Activated CD8-positive, alpha-beta memory T cell treated with anti-CD3 and anti-CD28 coated beads for 4 hours (primary cell): ENCODE measurements at places on chromosomes 6 and 20.

- no peak for DNase-seq
Measured at GRCh38 chr6:56280126-56280525, 32.7 kb upstream of the COL21A1 start.

DNA sequence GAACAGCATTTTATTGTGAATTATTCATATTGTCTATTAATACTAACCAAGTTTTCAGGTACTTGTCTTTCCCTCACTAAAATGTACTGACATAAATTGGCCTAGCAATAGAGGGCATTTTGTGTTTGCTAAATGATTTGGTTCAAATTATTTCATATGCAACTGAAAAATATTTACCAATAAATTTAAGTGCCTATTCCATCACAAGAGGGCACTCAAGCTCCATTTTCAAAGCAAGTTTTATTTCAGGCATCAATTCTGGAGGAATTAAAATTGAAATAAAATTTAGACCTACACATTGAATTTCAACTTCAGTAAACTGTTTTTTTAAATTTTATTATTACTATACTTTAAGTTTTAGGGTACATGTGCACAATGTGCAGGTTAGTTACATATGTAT, 114.3 kb upstream of the SYNCRIP start:
- DNase-seq, result no peak

DNA sequence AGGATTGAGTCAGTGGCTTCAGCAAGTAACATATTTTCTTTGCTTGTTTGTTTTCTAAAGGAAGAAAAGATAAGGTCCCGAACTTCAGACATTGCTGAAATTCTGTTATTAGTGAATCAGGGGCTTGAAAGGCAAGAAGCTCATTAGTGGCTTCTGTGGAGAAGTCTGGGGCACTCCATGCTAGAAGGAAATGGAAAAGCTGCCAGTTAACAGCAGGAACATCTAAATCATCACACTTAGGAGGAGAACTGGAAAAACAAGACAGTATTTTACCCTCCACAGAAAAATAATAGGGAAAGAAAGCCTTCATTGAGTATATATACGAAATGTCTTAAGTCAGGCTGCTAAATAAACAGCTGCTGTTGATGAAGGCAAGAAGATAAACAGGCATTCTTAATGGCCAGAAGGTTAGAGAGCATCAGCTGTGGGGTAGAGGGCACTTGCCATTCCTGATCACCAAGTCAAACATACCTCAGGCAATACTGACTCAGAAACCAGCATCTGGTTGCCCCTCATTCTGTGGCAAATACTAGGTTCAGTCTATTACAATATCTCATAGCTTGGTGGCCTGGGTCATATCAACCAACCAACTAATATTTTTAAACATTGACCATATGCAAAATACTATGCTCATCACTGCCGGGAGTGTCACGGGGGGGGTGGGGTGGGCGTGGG, 143.2 kb upstream of the TENT5A start:
- no peak for DNase-seq

DNA sequence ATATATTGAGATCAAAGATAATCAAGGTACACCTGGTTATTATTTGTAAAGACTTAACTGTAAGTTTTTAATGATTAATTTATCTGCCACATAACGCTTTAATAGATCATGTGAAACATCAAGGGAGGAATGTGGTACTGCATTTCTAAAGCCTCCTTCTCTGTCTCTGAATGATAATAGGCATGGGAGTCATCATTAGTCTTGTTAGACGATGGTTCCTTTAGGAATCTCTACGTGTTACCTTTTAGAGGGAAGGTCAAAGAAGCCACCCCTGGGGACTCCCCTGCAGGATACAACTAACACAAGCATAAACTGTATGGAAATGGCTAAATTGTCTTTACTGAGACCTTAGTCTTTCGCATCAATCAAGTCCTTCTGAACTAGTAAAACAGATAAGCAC, 173.6 kb upstream of the MCHR2 start:
- DNase-seq, result no peak

- DNase-seq, result no peak
Measured at GRCh38 chr6:68779366-68779765, 144.3 kb downstream of the ADGRB3 start.

DNA sequence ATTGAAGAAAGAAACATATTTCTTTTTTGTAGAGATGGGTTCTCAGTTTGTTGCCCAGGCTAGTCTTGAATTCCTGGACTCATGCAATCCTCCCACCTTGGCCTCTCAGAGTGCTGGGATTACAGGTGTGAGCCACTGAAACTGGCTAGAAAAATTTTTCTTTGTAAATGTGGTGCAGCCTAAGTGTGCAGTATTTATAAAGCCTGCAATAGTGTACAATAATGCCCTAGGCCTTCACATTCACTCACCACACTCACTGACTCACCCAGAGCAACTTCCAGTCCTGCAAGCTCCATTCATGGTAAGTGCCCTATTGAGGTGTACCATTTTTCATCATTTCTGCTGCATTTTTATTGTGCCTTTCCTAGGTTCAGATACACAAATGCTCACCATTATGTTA, 31.4 kb downstream of the NHSL1 start:
- DNase-seq, result no peak

DNA sequence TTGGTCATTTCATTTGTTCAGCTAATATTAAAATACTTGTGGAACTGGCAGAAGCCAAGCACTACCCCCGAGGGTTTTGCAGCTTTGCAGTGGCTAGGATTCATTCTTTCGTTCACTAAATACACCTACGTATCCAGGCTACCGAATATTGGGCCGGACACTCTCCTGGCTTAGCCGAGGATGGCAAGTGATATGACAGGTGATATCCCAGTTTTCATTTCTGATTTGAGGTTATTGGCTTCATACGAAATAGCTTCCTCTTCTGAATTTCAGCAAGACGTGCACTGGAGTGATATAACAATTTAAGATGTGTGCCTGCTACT, 536 bp upstream of the MTFR2 start:
- DNase-seq, result no peak

DNA sequence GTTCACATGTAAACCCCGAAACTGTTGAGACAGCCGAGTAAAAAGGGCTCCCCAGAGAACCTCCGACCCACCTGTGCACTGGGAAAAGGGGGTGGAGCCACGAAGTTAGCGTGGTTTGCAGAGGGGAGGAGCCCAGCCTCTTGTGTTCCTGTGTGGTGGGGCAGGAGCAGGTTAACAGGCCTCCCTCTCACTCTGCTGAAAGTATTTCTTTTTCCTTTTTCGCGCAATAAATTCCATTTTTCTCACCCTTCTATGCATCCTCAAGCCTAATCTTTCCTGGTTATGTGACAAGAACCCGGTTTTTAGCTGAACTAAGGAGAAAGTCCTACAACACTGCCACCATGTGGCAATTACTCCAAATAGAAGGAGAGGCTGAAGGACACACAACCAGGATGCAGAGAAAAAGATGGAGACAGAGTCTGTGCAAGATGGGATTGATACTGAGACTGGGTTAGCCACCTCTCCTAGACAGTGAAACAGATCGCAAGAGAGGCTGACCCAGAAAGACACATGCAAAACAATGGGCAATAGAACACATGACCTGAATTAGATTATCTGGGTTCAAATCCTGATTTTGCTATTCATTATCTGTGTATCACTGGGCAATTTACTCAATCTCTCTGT, 168.7 kb upstream of the PRSS16 start:
- no peak for DNase-seq

DNA sequence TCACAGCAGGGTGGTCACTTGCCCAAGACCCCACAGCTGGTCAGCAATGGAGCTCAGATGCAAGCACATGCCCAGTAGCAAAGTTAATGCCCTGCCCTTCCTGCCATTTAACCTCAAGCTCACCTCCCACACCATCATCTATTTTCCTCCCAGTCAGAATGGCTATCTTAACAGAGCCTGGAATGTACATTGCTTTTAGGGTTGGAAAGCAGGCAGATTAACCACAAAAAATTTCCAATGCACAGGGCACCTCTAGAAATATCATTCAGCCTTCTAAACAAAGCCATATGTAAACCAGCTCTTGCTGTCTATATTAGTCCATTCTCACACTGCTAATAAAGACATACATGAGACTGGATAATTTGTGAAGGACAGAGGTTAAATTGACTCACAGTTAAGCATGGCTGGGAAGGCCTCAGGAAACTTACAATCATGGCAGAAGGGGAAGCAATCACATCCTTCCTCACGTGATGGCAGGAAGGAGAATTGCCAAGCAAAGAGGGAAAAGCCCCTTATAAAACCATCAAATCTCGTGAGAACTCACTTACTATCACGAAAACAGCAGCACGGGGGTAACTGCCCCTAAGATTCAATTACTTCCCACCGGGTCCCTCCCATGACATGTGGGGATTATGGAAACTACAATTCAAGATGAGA, 106.9 kb downstream of the FYN start:
- DNase-seq, result no peak

DNA sequence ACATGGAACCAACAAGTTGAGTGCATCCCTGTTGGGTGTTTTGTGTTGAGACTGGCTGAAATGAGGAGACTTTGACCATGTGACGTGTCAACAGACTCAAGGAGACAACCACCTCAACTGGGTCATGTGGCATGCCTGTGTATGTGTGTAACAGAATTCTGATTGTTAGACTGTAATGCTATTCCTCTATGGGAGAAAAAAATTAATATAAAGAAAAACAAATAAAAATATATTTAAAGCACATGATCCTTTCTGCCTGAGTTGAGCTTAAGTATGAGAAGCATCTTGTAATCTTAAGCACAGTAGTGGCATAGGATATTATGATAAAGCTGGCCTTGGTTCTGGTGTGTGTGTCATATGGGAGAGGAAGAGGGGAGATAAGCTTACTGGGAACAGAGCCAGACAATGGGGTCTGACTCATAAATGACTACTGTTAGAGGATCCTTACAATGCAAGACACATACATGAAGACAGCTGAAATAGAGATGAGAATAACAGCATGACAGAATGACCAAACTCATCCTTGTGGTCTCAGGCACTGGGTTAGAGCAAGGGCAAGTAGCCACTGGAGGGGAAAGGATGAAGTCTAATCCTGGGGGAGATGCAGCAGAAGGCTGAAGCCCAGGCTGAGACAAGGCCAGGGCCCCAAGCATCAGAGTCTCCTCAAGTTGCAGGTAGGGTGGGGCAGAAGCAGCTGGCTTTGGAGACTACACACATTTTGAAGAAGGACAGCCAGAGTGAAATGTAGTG, 9.2 kb downstream of the TP53INP2 start:
- DNase-seq, result no peak

- no peak for DNase-seq
Measured at GRCh38 chr6:628766-629165, 28.1 kb downstream of the HUS1B start.

DNA sequence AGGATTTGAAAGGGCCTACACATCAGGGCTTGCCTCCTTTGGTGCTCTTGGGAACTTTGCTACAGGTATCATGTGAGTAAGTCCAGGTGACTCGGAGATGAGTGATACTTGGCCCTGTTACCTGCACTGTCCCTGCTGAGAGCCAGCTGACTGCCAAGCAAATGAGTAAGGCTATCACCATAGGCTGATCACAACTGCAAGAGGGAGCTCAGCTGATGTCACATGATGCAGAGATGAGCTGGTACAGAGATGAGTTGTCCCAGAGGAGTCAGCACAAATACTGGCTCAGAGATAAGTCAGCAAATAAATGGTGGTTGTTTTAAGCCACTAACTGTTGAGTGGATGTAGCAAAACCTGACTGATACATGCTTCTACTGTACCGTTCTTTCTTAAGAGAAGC, 41.4 kb downstream of the LAMP5 start:
- no peak for DNase-seq

DNA sequence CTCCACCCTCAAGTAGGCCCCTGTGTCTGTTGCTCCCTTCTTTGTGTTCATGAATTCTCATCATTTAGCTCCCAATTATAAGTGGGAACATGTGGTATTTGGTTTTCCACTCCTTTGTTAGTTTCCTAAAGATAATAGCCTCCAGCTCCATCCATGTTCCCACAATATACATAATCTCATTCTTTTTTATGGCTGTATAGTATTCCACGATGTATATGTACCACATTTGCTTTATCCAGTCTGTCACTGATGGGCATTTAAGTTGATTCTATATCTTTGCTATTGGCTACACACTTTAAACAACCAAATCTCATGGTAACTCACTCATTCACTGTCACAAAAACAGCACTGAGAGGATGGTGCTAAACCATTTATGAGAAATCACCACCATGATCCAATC, 35.5 kb upstream of the VGLL2 start:
- DNase-seq, result no peak

DNA sequence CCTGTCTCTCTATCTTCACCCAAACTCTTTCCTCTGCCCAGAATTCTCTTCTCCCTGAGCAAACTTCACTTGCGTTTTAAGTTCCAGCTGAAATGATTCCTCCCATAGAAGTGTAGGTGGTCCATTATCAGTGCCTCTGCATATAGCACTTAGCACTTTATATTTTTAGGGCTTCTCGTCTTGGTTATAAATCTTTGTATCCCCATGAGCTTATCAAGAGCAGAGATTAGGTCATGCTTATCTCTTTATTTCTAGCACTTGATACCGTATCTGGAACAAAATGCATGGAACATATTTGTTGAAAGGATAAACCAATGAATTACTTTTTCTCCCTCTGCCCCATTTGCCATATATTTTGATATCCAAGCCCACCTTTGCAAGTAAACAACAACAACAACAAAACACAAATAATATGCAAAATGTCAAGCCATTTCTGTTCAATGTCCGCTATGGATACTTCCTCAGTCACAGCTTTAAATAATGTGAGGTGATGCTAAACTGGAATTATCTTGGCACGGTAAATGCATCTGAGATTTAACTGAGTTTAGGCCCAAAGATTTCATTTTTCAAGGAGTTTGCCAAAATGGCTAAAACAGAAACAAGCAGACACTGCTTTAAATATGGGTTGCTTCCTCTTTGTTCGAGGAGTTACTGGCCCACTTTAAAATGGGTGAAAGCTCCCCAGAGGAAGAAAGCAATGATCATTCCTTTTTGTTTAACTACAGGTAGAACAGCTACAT, 106.2 kb upstream of the STMND1 start:
- no peak for DNase-seq

DNA sequence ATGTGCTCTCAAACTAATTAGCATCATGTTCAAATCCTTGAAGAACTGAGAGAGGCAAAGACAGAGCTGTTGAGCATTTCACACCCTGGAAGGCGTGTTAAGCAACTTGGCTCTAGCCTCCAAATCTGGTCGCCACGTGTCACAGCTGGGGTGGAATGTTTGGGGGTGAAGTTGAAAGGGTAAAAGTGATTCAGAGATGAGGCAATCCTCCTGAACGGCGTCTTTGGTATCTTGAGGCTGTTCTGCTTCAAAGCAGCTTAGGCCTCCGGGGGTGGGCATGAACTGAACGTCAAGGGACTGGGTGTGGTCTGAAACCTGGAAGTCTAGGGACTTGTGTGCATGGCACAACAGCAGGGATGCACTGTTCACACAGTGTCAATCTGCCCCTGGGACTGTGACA, 62.3 kb downstream of the TRAM2 start:
- no peak for DNase-seq

GRCh38 chr6:91711518-91711917, 1124.6 kb upstream of the MAP3K7 start:
- DNase-seq, result no peak
